ENCODE measurements at places on chromosomes 12 and 14.

- no peak for DNase-seq
Observed at GRCh38 chr14:59116984-59117415, 71.5 kb upstream of the DAAM1 start.

- DNase-seq, result peak; percentile 52
Observed at GRCh38 chr14:66495218-66496098, 9.3 kb downstream of the CCDC196 start.

DNA sequence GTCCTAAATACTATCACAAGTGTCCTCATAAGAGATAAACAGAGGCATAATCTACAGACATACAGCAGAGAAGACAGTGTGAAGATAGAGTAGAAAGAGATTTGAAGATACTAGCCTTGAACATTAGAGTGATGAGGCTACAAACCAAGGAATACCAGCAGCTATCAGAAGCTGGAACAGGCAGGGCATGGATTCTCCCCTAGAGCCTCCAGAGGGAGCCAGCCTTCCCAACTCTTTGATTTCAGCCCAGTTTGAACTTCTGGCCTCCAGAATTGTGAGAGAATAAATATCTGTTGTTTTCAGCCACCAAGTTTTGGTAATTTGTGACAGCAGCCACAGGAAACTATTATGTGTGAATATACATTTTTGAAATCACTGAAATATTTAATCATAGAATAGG lies 47.2 kb downstream of the CCDC91 start:
- DNase-seq, result no peak

DNA sequence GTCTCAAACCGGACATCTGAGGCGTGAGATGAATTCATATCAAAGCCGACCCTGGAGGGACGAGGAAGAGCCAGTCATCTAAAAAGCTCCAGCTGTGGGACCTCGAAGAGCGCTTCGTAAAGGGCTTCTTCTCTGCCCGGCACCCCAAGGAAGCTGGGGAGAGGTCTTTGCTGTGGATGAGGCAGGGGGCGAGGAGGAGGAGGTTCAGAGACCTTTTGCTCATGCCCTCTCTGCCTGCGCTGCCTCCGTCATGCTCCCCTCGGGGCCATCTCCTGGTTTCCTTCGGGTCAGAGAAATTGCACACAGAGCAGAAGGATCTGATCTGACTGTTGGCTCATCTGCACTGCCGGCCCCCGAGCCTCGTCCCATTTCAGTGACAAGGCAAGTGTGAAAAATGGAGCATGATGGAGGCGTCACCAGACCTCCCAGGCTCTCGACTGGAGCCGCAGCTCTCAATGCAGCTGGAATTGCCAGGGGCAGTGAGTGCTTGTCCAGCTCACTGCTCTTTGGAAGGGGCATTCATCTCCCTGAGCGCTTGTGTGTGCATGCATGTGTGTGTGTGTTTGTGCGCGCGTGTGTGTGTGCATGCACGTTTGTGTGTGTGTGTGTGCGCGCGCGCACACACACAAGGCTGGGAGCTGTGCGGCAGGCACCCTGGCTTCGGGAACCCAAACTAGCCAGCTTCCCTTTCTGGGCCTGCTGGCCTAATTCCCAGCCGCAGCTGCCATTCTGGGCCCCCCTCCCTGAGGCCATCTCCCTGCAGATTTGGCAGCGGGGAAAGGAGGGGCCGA lies 9.2 kb downstream of the CABP1 start:
- peak; percentile 35 for DNase-seq

DNA sequence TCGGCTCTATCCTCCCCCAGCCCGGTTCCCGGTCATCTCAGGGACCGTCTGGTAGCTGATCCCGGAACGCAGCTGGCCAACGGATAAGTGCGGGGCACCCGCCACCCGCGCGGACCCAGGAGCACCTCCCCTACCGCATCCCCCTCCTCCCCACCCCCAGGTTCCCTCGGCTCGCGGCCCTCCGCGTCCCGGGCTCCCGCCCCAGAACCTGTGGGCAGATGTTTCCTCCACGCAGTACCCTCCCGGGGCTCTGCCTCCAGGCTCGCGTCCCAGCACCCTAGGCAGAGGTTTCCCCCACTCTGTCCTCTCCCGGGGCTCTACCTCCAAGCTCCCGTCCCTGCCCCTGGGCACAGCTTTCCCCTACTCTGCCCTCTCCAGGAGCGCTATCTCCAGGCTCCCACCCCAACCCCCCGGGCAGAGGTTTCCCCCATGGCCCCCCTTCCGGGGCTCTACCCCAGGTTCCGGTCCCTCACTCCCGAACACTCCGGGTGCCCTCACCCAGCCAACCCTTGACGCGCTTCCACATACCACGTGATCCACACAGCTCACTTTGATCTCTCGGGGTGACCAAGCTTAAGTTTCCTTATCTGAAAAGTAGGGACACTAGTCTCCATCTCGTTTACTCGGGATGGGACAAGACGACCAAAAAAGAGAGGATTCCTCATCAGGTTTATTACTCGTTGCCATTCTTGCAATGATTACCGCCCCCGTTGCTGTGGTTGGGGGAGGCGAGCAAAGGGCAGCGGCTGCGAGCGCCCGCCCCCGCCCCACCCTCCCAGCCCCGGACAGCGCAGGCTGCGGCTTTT lies at the start of gene CCDC38:
Gene CCDC38, minus strand, starts transcription at position 91 of the 806 bp plus-strand sequence. CDS start 6,105 bp downstream, outside the sequence.
- DNase-seq, result peak; percentile 91

DNA sequence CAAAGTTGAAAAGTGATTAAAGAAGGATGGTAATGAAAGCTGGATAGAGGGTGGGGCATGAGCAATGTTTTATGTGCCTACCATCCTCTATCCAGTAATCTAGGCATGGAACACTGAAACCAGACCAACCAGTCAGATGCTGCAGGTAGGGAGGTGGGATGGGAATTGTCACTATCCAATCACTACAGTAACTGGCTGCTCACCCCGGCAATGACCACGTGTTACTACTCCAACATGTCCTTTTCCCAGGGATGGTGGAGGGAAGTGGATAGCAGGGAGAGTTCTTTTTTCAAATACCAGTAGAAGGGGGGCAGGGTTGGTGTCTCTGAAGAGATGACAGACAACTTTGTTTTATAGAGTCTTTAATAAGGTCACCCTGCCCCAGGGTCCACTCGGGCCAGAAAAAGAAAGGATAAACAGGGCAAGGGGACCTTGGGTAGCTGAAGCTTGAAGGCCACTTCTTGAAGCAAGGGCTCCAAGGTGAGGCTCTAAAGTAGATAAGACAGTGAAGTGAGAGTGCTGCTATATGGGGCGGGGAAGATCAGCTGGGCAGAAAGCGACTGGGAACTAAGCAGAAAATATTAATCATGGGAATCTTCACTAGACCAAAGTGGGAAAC lies 14.7 kb upstream of the CDH24 start:
- no peak for DNase-seq

- DNase-seq, result no peak
Observed at GRCh38 chr14:69008421-69008884, 29.4 kb upstream of the ACTN1 start.

GRCh38 chr12:19120795-19121194 lies 8.7 kb upstream of the PLEKHA5 start:
- no peak for DNase-seq

DNA sequence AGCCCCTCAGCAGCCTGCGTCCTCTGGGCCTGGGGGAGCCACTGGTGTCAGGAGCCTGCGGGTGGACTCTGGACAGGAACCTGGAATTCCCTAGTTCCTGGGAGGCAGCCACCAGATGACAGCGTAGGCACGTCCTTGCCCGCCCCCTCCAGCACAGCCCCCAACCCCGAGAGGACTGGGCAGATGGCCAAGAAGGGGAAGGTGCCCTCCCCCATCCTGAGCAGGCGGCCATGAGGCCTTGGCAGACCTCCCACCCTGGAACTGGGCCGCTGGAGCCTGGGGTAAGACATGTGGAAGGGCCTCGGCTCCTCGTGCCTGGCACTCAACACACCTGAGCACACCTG lies 60.4 kb upstream of the FBRSL1 start:
- no peak for DNase-seq

DNA sequence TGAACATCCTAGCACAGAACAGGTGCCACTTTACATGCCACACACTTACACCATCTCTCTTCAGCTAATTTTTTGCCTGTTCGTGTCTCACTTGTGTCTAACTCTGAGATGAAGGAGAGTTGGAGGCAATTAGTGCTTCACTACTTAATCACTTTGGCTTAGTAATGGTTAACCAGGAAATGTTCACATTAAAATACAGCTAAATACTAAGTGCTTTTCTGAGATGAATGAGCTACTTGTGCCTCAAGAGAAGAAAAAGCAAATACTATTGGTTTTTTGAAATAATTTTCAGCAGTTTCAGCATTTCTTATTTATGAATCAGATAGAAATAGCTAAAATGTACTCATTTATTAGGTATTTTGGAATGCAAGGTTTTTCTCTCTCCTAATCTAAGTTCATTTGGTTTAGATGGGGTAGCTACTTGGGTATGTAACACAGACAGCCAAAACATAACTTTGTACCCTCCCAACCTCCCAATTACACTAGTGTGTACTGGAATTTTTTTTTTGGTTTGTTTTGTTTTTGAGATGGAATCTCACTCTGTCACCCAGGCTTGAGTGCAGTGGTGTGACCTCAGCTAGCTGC lies 1474.1 kb upstream of the SEL1L start:
- DNase-seq, result no peak

DNA sequence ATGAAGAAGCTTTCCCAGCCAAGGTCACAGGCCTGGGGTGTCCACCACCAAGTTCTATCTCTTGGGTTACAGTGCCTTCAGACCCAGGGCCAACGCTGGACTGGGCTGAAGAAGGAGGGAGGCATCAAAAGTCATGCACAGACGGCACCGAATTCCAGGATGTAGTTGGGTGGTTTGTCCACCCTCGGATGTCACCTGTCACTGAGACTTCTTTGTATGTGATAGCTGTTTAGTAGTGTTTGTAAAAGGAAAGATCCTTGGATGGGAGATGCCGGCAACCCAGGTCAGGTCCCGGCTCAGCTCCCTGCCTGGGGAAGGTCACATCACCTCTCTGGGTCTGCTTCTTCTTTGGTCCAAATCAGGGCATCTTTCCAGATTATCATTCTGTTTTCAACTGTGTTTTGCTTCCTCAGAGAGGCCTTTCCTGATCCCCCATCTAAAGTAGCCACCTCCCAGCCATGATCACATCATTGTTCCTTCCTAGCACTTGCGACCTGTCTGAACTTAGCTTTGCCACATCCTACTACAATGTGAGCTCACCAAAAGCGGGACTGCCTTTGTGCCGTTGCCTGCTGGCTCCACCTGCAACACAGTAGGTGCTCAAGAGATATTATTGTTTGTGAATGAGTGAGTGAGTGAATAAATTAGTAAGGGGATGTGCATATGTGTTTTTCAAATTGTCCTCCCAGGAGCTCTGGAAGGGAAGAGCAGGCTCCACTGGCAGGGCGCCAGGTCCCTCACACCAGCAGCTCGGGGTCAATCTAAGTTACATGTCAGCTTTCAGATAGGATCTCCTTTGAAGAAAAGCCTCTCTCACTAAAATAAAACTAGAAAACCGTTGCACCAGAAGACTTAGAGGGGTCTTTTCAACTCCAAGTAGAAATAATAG lies 2.1 kb downstream of the TSPAN11 start:
- DNase-seq, result no peak
